ENCODE measurements at places on chromosomes 2 and 18.

GRCh38 chr2:183868707-183869106, 729.6 kb upstream of the ZNF804A start:
- no peak for DNase-seq

DNA sequence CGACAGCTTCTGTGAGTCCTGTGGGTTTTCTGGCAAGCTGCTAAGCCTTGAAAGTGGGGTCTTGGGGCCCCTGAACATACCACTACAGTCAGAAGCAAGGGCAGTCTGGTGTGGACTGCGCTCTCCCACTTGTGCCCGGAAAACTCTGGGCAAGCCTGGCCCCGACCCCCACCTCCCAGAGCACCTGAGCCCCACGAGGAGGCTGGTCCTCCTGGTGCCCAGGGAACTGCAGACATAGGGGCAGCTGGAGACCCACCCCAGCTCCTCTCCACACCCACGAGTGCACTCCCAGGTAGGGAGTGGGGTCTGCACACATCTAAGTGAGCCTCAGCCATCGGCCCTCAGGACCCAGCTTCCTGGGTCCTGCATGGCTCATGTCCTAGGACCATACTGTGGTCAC, 16.2 kb upstream of the GPC1 start:
- DNase-seq, result no peak

DNA sequence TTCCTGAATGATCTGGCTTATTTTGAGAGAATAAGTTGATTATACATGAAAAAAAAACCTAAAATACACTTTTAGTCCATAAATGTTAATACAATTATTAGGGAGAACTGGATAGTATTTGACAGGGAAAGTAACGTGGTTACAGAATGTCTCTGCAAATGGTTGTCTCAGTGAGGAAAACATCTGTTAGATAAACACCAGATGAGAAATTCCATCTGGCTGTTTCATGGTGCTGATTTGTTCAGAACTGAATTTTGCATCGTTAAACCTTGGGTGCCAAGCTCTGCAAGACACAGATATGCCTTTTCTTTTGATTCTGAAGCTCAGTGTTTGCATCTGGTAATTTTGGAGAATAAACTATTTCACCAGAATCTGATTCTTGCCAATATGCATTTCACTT, 90.4 kb downstream of the SCN3A start:
- DNase-seq, result no peak

- no peak for DNase-seq
Observed at GRCh38 chr2:53584986-53585385, 182.6 kb upstream of the CHAC2 start.

- no peak for DNase-seq
Observed at GRCh38 chr2:124983595-124983994, 958.5 kb downstream of the CNTNAP5 start.

- no peak for DNase-seq
Observed at GRCh38 chr2:159902722-159903121, 104.7 kb upstream of the CD302 start.

- DNase-seq, result no peak
Observed at GRCh38 chr2:238581126-238581525, 154.4 kb downstream of the ASB1 start.

Data from activated CD8-positive, alpha-beta memory T cell treated with anti-CD3 and anti-CD28 coated beads for 4 hours (primary cell).